ENCODE measurements at places on chromosomes 1 and 21.

- DNase-seq = no peak
These were observed 1.2 kb downstream of the CAMSAP2 start for GRCh38 chr1:200739702-200740570.

GRCh38 chr1:201268604-201269151 lies 14.6 kb upstream of the PKP1 start:
- DNase-seq = no peak

DNA sequence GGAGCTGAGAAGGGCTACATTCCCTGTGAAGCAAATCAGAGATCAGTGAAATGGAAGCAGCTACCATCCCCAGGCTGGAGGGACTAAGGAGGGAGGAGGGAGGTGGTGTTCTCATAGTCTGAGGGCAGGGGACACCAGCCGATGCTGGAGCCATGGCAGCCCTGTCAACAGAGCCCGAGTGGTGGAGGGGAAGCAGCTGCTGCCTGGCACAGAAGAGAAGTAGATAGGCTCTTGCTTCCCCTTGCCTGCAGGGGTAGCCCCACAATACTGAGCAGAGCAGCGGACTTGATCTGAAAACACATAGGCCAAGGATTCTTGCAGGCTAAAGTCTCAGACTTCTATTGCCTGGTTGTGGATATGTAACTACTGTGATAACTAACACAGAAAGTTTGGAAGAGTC lies 255.1 kb downstream of the FGGY start:
- no peak for DNase-seq

GRCh38 chr1:178613271-178613945 lies 100.5 kb downstream of the TEX35 start:
- no peak for DNase-seq

- no peak for DNase-seq
These were observed 4.3 kb downstream of the GPR153 start for GRCh38 chr1:6256645-6257044.
